ENCODE measurements at places on chromosomes 3 and 15.
A peak's percentile ranks its signal among the peaks of the same experiment; 100 is the strongest.

- no peak for DNase-seq
Measured at GRCh38 chr3:103617961-103618360, 1183.1 kb downstream of the ZPLD1 start.

DNA sequence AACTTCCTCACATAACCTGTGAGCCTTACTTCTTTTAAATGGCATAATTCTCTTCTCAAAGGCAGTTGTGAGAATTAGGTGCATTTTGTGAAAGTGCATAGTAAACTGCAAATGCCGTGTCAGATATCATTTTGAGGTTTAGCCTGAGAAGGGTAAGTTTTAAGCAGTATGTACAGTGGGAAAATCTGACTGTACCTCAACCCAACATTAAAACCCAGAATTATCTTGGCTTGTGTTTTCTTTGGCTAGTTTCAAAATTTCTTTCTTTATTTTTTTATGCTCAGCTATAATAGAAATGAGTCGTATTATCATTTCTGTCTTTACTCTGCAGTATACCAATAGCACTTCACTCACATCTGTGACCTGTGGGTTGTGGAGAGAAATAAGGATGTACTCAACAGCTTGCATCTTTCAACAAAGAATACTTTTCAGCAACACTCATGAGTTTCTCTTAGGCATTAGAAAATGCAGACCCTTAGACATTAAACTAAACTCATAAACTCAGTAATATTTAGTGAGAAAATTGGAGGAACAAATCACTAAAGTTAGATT lies 65.7 kb downstream of the RASA2 start:
- no peak for DNase-seq

- DNase-seq: no peak
Measured at GRCh38 chr3:164306042-164306441, 772.3 kb downstream of the SI start.

GRCh38 chr15:92452143-92452542 lies 58.5 kb downstream of the ST8SIA2 start:
- DNase-seq: no peak

- no peak for DNase-seq
Measured at GRCh38 chr3:127325629-127325961, 37.7 kb upstream of the PRR20G start.

GRCh38 chr15:65059369-65059750 lies 8.4 kb downstream of the RASL12 start:
- no peak for DNase-seq

DNA sequence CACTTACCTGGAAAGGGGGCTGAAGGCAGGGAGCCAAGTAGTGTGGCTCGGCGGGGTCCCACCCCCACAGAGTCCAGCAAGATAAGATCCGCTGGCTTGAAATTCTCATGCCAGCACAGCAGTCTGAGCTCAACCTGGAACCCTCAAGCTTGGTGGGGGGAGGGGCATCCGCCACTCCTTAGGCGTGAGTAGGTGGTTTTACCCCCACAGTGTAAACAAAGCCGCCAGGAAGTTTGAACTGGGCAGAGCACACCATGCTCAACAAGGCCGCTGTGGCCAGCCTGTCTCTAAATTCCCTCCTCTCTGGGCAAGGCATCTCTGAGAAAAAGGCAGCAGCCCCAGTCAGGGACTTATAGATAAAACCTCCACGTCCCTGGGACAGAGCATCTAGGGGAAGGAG lies 156.3 kb downstream of the KBTBD8 start:
- DNase-seq: no peak

DNA sequence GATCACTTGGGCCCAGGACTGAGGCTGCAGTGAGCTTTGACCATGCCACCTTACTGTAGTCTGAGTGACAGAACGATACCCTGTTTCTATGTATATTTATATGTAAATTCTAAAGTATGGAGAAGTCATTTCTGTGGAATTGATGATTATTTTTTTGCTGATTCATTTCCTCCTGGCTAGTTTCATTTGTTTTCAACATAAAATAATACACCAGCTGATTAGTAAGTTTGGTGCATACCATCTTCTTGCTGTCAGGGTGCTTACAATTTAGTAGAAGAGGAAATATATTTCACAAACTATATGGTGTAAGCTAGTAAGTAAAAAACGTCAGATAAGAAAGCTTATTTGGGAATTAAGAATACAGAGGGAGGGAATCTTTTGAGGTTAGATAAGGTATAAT lies 36.0 kb downstream of the SLC25A26 start:
- DNase-seq: no peak

- DNase-seq: no peak
Measured at GRCh38 chr3:190116551-190117067, 4.1 kb downstream of the P3H2 start.

DNA sequence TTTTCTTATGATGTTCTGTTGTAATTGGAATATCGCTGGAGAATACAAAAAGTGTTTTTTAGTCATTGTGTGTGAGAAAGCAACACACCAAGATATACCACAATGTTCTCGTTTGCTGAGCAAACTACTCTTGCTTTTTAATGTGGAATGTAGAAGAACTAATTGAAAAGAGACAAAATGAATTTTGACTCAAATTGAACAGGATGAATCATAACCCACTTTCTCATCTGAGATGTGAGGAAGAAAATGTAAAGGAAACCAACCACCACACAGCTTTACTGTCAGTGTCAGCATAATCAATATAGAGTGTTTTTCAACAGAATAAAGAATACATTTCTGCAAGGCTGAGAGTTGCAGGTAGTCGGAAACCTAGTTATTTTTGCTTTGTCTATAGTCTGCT lies 448.8 kb upstream of the TPRG1 start:
- no peak for DNase-seq

DNA sequence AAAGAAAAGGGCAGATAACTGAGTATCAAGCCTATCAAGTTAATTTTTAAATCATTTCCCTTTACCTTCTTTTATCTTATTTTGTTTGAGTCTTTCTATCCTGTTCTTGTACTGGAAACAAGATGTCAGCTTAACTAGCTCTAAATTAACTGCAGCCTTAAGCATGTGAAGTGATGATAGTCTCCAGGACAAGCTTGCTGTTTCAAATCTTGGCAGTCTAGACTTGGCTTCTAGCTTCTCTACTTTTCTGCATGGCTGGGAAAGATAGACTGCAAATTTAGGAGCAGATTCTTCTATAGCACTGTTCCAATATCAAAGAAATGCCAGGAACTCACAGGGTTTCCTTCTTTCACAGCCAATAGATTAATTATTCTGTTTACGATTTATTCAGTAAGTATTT lies 1034.4 kb downstream of the TUSC7 start:
- no peak for DNase-seq

GRCh38 chr15:60906146-60906674 lies 322.9 kb downstream of the RORA start:
- DNase-seq: no peak

DNA sequence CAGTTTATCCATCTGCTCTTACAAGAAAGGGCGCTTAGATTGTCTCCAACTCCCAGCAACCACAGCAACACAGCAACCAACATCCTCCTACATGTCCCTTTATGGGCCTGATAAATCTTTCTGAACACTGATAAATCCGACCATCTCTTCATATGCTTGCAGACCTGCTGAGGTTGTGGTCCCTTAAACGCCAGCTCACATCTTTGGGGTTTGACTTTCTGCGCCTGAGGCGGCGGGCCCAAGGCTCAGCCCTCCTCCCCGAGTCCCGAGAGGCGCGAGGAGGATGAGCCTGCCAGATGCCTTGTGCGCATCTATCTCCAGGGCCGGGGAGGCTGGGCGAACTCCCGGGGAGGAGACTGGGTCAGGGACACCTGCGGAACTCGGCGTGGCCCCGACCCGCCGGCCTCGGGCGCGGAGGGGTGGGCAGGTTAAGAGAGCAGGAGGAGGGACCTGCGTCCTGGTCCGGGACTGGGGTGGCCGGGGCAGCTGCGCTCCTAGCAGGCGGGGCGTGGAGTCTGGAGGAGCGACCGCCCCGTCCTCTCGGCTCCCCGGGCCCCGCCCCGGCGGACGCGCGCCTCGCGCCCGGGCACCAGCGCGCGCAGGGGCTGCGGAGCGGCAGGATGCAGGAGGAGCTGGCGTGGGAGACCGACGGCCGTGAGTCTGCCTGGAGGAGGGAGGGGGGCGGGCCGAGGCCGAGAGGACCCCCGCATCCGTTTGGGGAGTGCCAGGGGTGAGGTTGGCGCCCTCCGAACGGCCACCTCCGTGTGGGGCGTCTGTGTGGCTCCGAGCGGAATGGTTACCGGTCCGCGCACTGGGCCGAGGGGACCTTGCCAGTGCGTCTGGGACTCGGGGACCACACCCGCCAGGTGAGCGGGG lies at the start of gene ANKDD1A:
TSS of gene ANKDD1A (plus strand) at position 592 of the 876 bp plus-strand sequence. CDS start at position 621, 29 bp downstream.
- peak; percentile 16 for DNase-seq

DNA sequence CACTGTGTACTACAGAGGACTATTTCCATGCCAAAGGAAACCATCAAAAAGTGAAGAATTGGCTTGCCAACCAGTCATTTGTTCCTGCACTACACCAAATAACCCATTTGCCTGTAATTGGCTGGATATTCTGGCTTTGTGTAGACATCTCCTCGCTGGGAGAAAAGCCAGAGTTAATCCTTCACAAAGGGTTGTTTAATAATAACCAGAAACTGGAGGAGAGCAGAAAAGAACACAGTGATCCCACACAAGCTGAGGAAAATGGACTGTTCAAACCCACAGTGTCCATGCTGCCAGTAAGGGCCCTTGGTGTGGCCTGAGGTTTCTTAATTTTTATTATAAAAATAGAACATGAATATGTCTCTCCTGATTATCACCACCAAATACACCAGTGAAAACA lies 294.0 kb downstream of the RORA start:
- DNase-seq: no peak

- no peak for DNase-seq
Measured at GRCh38 chr15:69871511-69872134, 226.1 kb downstream of the TLE3 start.

- DNase-seq: no peak
Measured at GRCh38 chr15:29093696-29094343, 175.8 kb downstream of the NSMCE3 start.
